T1000 (cell line): ENCODE measurements at places on chromosomes 2 and 18.

GRCh38 chr2:85444629-85445172, 26.2 kb downstream of the SH2D6 start:
- no peak for DNase-seq

- no peak for DNase-seq
Observed at GRCh38 chr2:62817995-62818713, 112.6 kb downstream of the EHBP1 start.

- no peak for DNase-seq
Observed at GRCh38 chr2:17303054-17303453, 215.2 kb downstream of the RAD51AP2 start.

- DNase-seq = no peak
Observed at GRCh38 chr2:105301646-105302045, 27.9 kb downstream of the TGFBRAP1 start.

DNA sequence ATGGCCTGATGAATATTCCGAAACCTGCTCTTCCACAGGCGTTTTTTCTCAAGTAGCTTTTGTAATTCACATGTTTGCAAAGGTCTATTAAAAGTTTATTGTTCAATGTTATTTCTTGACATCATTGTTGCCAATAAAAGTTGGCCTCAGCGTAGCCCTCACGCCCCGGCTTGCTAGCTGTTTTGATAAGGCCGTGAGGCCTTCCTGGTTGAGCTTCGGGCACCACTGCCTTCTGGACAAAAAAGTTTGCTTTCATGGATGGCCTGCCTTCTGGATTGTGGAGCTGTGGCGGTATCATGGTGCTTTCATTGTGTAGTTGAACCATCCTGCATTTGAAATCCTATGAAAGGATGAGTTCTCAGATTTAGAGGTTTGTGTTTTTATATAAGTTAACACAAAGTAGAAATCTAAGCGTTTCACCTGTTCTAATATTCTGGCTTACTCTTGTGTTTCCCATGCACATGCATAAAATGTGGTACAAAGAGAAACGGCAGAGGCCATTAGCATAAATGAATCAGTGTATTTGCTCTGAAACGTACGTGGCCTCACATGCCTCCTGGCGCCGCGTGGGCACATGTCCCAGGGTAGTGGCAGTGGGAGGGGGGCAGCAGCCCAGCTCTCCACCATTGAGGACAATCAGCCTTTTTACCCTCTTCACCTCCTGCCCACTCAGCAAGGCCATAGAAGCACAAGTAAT, 134.5 kb downstream of the NCK2 start:
- no peak for DNase-seq
